ENCODE measurements at places on chromosomes 3 and 15. TPM values are rescaled to one million over a fixed set of nuclear protein-coding genes. Genes with fewer than 3 reads are reported as not detected.

CCR1 gene
- 88.6 TPM for total RNA-seq

NEIL1 gene
- total RNA-seq: 41.8 TPM

PTPN23 gene
- total RNA-seq: 61.0 TPM

IRAK2 gene
- 6.3 TPM for total RNA-seq

NUP210 gene
- 4.3 TPM for total RNA-seq

SNX4 gene
- total RNA-seq: 49.0 TPM

TLR9 gene
- 0.19 TPM for total RNA-seq

SNTN gene
- total RNA-seq: not detected

TTLL13 gene
- not detected for total RNA-seq

NOX5 gene
- 0.56 TPM for total RNA-seq

CACNA1D gene
- total RNA-seq: 1.8 TPM

EFCAB12 gene
- total RNA-seq: 0.65 TPM

LRRC49 gene
- total RNA-seq: 4.0 TPM

RTP1 gene
- total RNA-seq: not detected

FOXB1 gene
- not detected for total RNA-seq

ACKR2 gene
- total RNA-seq: 8.8 TPM

SOX14 gene
- not detected for total RNA-seq

PTPRG gene
- 90.0 TPM for total RNA-seq

ZNF197 gene
- 10.9 TPM for total RNA-seq

GASK1A gene
- total RNA-seq: 15.1 TPM

CEP63 gene
- 17.5 TPM for total RNA-seq

ARNT2 gene
- total RNA-seq: 3.2 TPM

TICRR gene
- 0.09 TPM for total RNA-seq

ONECUT1 gene
- total RNA-seq: not detected

Data from omental fat pad (tissue), 4 donors.